ENCODE measurements at places on chromosomes 7 and 10.

- peak; percentile 62 for DNase-seq
Observed at GRCh38 chr10:64344211-64344610, 823.0 kb downstream of the REEP3 start.

GRCh38 chr7:41698114-41698513, 4.8 kb downstream of the INHBA start:
- no peak for DNase-seq

DNA sequence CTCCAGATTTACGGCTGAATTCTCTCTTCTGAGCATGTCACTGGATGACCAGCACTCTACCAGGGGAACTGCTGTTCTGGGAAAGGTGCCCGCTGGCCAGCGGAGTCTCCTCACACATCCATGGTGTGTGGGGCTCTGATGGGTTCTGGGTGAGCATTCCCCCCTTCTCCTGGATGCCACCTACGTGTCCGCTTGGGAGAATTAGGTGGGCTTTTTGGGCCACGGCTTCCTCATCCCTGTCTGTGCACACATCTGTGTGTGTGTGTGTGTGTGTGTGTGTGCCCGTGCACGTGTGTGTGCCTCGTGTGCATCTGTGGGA, 163.0 kb downstream of the DNAJB6 start:
- no peak for DNase-seq

DNA sequence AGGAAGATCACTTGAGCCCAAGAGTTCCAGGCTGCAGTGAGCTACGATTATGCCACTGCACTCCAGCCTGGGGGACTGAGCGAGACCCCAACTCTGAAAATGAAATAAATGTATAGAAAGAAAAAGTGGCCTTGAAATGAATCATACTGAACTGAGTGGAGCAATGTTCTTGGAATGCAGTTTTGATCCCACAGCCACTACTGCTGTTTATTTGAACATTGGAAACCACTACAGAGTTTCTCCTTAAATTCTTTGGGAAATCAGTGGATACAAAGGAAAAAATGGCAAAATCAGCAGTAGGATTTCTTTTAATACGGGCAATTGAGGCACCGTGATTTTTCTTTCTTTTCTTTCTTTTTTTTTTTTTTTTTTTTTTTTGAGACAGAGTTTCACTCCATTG, 637.4 kb downstream of the GALNT17 start:
- no peak for DNase-seq

DNA sequence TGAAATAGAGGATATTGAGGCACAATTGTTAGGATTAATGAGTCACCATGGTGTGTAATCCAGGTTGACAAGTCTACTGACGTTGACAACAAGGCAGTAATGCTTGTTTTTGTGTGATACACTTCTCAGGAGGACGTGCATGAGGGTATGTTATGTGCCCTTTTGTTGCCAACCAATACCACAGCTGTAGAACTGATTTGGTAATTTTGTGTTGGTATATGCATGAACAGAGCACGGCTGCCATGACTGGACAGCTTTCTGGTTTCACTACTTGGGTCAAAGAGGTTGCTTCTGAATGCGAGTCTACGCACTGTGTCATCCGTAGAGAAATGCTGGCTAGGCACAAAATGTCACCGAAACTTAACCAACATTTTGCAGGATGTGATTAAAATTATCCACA, 32.9 kb downstream of the PHTF2 start:
- DNase-seq = no peak

GRCh38 chr10:119025336-119025735, 4.2 kb upstream of the NANOS1 start:
- no peak for DNase-seq
